ENCODE measurements at places on chromosomes 16 and 17.

DNA sequence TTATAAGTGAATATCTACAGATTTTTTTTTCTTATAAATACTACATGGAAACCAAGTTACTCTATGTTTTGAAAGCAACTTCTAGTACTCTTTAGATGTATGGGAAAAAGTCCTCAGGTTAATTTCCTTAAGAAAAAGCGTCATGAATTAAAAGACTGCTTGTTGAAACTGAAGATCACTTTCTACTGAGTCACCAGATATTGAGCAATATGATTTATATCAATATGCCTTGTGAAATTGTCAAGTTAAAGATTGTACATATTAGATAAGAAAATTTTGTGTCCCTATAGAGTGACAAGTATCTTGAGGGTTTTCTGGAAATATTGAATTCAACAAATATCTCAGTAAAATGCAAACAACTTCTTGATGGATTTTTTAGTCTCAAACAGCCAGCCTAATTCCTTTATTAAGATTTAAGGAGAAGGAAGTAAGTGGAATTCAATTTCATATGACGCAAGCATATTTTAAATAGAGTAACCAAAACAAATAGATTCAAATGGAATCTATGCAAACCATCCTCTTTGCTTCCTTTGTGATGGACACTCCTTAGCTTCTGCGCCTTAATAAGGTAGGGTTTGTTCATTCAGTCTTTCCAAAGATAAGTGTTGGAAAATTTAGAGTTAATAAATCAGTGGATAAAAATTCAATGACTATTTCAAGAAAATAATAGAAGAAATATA lies 16.6 kb downstream of the KRT12 start:
- DNase-seq: no peak

DNA sequence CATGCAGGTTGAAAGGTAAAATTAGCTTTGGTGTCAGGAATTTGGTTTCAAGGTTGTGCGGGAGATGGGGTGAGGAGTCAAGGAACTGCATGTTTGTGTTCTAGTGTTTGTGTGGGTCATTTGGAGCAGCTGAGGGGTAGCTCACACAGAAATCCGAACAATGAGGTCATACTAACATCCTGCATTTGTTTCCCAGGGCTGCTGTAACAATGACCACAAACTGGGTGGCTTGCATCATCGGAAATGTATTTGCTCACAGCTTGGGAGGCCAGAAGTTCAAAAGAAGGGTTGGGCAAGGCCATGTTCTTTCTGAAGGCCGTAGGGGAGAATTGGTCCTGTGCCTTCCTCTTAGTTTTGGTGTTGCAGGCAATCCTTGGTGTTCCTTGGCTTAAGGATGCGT lies 287.4 kb downstream of the HAPSTR1 start:
- no peak for DNase-seq

DNA sequence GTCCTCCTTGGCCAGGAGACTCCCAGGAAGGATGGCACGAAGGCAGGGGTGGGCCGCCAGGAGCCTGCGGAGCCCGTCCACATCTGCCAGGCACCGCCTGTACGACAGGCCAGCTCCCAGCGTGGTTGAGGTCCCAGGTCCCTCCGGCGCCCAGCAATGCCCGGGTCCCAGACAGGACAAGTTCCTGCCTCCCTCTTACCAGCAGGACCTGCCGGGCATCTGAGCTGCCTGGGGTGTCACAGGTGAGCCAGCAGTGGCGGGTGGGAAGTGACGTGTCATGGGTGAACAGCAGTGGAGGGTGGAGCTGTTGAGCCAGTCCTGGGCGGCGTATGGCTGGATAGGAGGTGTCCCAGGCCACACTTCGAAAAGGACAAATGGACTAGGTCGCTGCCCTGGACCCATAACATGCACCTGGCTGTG lies 15.7 kb upstream of the BAHCC1 start:
- no peak for DNase-seq

GRCh38 chr16:84528322-84528721 lies 23.9 kb upstream of the MEAK7 start:
- DNase-seq: no peak

DNA sequence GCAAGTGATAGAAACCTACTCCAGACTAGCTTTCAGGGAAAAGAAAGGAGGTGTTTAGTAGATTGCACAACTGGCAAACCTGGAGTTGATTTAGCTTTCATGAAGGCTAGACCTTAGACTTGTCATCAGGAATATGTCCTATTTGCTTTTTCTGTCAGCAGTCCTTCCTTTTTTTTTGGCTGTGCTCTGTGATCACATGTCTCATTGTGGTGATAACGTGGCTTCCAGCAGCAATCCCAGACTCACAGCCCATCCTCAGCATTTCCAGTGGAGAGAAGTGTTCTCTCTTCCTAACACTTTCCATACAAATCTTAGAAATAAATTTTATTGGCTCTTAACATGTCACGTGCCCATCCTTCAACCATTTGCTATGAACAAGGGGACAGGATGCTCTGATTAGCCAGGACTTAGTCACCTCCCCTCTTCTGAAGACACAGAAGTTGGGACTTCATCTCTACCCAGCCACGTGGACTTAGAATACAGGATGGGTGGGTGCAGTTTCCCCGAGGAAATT lies 74.7 kb downstream of the CDH13 start:
- DNase-seq: no peak

GRCh38 chr17:16298140-16298662 lies 55.1 kb downstream of the CENPV start:
- DNase-seq: no peak

GRCh38 chr17:63423963-63424362 lies 22.1 kb downstream of the CYB561 start:
- DNase-seq: no peak

GRCh38 chr17:280901-281300 lies 71.7 kb downstream of the RPH3AL start:
- no peak for DNase-seq

DNA sequence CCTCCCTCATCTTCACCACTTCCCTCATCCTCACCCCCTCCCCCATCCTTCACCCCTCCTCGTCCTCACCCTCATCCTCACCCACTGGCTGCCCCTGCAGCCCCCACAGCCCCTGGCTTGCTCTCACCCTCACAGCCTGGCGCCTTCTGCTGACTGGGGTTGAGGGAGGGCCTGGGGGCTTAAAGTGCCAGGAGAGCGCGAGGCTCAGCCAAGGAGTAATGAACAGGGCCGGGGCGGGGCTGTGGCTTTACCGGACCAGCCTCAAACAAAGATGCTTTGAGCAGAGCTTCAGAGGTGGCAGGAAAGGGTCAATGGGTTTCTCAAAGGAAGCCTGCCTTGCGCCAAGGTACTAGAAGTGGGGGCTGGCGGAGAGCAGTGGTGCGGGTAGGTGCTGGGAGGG lies at the start of gene PRSS33:
TSS of gene PRSS33 (minus strand) at position 155 of the 400 bp plus-strand sequence. CDS start 1,013 bp downstream, outside the sequence.
- DNase-seq: no peak

DNA sequence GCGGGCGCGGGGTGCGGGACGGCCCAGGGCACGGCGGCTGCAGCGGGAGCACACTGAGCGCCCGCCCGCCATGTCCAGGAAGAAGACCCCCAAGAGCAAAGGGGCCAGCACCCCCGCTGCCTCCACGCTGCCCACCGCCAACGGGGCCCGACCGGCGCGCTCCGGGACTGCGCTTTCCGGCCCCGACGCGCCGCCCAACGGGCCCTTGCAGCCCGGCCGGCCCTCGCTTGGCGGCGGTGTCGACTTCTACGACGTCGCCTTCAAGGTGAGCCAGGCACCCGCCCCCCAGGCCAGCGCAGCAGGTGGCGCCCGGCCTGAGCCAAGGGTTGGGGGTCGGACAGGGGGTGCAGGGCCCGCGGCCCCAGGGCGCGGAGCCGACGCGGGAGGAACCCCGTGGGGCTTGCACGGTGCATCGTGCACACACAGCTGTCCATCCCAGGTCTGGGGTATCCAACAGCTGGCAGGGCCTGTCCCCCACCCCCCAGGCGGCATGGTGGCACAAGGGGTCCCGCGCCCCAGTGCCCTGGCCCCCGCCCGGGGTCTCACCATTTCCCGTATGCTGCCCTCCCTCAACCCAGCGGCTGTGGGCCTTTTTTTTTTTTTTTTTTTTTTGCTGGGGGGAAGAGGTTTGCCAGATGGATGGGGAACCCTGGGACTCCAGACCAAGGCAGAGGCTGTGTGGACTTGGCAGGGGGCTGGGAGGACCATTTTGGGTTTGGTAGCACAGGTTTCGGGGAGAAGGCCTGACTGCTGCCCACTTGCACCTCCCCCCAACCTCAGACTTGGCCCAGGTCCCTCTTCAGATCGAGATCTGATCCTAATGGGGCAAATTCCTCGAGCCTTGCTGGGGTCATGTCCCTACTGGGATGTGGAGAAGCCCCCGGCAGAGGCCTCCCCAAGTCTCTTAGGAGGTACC lies 547 bp downstream of the RAB26 start:
- no peak for DNase-seq

GRCh38 chr16:88536971-88537751 lies 33.0 kb upstream of the ZC3H18 start:
- DNase-seq: no peak

DNA sequence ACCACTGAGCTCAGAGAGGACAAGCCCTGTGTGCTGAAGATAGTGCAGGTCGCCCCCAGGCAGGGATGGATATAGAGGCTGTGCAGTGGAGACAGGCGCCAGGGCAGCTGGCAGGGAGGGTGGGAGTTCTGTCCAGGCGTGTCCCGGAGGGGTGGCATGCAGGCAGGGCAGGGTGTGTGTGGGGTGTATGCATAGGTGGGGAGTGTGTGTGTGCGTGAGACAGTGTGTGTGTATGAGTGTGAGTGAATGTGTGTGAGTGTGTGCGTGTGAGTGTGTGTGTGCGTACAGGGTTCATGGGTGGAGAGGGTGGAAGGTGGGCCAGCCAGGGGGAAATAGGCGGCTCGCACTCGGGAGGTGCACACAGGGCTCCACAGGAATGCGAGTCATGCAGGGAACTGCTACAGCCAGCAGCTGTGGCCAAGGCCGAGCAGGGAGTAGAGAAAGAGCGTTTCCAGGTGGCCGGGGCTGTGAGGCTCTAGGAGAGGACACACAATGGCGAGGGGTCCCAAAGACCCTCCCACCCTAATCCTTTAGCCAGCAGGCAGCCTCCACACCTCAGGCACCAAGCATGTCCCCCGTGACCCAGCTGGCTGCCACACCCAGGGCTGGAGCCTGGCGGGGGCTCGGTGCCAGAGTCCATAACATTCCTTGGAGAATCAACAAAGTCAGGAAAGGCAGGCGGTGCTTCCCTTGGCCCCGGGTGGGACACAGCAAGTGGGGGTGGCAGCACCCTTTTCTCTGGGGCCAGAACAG lies 4.6 kb downstream of the PLCD3 start:
- no peak for DNase-seq

DNA sequence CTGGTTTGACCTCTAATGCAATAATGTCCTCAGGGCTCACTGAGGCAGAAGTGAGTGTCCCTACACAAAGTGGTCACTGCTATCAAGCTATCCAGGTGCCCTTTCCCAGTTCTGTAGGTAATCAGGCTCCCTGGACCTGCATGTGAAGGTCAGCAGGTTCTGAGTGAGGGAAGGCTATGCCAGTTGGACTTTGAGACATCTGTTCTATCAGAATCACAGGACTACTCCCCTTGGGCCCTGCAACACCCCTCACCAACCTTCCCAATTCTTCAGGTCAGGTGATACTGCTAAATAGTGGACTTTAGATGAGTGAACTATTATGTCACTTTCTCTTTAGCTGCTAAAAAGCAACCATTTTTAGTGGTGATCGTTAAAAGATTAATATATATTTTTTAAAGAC lies 37.6 kb downstream of the ZZEF1 start:
- DNase-seq: no peak

- DNase-seq: no peak
Measured at GRCh38 chr16:75593825-75594820, 27.9 kb downstream of the GABARAPL2 start.

All from midbrain (tissue), 1 donor.